ENCODE measurements at places on chromosomes 13 and 19. TPM values are rescaled to one million over a fixed set of nuclear protein-coding genes. Genes with fewer than 3 reads are reported as not detected.

DNA sequence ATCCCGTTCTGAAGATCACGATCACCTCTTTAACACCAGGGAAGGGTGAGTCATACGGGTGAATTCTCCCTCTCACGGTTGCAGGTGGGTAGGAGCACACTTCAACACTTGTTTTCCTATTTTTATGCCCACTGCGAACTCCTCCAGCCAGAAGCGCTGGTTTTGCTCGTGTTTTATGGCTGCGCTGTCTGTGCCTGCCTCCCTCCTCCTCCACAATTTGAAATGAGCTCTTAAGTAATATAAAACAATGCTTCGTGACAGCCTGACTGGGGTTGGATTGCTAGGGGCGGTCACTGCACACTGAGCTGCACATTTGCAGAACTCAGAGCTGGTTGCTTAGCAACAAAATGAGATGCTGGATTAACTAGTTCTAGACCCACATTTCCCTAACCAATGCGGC, 12.9 kb downstream of the CCDC70 start:
- no peaks in the 10 kb centered on the region for H3K27me3 ChIP-seq
- DNase-seq: no peak
- H3K4me1 ChIP-seq: no peaks in the 10 kb centered on the region
- no peak overlapping the region for H3K4me3 ChIP-seq

- no peak overlapping the region for H3K4me3 ChIP-seq
- H3K36me3 ChIP-seq: no peaks in the 10 kb centered on the region
- no peaks in the 10 kb centered on the region for H3K4me1 ChIP-seq
- no peak for DNase-seq
- no peaks in the 10 kb centered on the region for H3K27me3 ChIP-seq
These were observed 79.7 kb downstream of the TNFSF11 start for GRCh38 chr13:42653679-42654078.

GRCh38 chr19:48635263-48635965, 1.8 kb downstream of the DBP start:
- no peaks in the 10 kb centered on the region for H3K27me3 ChIP-seq
- H3K4me3 ChIP-seq: peak overlapping the region; percentile 82
- H3K27ac ChIP-seq: peak overlapping the region; percentile 94
- H3K4me1 ChIP-seq: peaks cover 74% of the 10 kb centered on the region
- H3K36me3 ChIP-seq: peaks cover 11% of the 10 kb centered on the region

- H3K27me3 ChIP-seq: no peaks in the 10 kb centered on the region
- H3K4me1 ChIP-seq: peaks cover 18% of the 10 kb centered on the region
- H3K36me3 ChIP-seq: no peaks in the 10 kb centered on the region
- H3K4me3 ChIP-seq: no peak overlapping the region
These were observed 135.0 kb downstream of the CRYL1 start for GRCh38 chr13:20390526-20391175.

- peak overlapping the region; percentile 80 for H3K27ac ChIP-seq
- peaks cover 30% of the 10 kb centered on the region for H3K4me1 ChIP-seq
- peak; percentile 68 for DNase-seq
- no peaks in the 10 kb centered on the region for H3K36me3 ChIP-seq
- H3K4me3 ChIP-seq: no peak overlapping the region
- H3K27me3 ChIP-seq: no peaks in the 10 kb centered on the region
These were observed 3.5 kb downstream of the RNF113B start for GRCh38 chr13:98173431-98174152.

- peaks cover 56% of the 10 kb centered on the region for H3K4me1 ChIP-seq
- no peaks in the 10 kb centered on the region for H3K27me3 ChIP-seq
- peak overlapping the region; percentile 89 for H3K27ac ChIP-seq
- DNase-seq: no peak
- no peak overlapping the region for H3K4me3 ChIP-seq
- H3K36me3 ChIP-seq: peaks cover 77% of the 10 kb centered on the region
These were observed 13.5 kb upstream of the CCDC97 start for GRCh38 chr19:41296433-41296871.

Gene ZNF560
- total RNA-seq: not detected

Gene CYP2B6
- 0.13 TPM for total RNA-seq

- H3K36me3 ChIP-seq: no peaks in the 10 kb centered on the region
- H3K4me3 ChIP-seq: no peak overlapping the region
- DNase-seq: no peak
- H3K4me1 ChIP-seq: no peaks in the 10 kb centered on the region
- H3K27ac ChIP-seq: no peak overlapping the region
These were observed 113.6 kb upstream of the ARGLU1 start for GRCh38 chr13:106681536-106681935.

GRCh38 chr13:75687150-75687763, 51.1 kb downstream of the LMO7 start:
- no peak for DNase-seq
- H3K4me1 ChIP-seq: no peaks in the 10 kb centered on the region
- no peak overlapping the region for H3K4me3 ChIP-seq
- H3K36me3 ChIP-seq: no peaks in the 10 kb centered on the region
- no peak overlapping the region for H3K27ac ChIP-seq

Gene CBARP
- 5.6 TPM for total RNA-seq

GRCh38 chr13:38590230-38590629, 96.6 kb upstream of the FREM2 start:
- H3K27ac ChIP-seq: no peak overlapping the region
- no peaks in the 10 kb centered on the region for H3K4me1 ChIP-seq
- H3K27me3 ChIP-seq: no peaks in the 10 kb centered on the region
- no peak for DNase-seq
- no peak overlapping the region for H3K4me3 ChIP-seq
- no peaks in the 10 kb centered on the region for H3K36me3 ChIP-seq

DNA sequence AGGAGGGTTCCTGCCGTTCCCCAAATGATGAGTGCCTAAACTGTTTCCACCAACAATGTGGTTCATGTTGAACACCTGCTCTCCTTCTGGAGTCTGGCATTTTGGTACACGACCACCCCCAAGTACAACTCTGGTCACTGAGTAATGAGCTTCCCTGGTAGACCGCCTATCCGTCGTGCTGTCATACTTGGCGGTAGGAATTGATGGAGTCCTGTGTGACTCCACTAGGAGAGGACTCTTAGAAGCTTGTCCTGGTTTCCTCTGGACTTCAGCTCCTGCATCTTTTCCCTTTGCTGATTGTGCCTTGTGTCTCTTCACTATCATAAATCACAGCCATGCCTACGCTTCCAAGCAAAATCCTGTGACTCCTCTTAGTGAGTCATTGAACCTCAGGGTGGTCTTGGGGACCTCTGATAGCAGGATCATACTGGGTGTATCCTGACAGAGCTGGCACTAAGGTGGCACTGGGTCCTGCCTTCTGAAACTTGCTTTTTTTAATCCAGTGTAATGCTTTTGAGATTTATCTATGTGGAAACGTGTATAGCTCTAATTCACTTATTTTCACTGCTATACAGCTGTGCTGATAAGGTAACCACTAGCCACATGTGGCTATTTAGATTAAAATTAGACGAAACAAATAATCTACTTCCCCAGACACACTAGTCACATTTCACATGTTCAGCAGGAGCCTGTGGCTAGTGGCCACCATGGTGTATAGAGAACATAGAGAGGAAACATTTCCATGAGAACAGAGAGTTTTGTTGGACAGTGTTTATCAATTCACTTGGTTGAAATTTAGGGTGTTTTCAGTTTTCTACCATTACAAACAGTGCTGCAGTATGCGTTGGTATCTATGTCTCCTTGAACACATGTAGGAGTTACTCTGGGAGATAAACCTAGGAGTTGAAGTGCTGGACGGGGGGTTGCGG, 6.1 kb upstream of the ASF1B start:
- no peaks in the 10 kb centered on the region for H3K27me3 ChIP-seq
- no peaks in the 10 kb centered on the region for H3K36me3 ChIP-seq
- no peak for DNase-seq

DNA sequence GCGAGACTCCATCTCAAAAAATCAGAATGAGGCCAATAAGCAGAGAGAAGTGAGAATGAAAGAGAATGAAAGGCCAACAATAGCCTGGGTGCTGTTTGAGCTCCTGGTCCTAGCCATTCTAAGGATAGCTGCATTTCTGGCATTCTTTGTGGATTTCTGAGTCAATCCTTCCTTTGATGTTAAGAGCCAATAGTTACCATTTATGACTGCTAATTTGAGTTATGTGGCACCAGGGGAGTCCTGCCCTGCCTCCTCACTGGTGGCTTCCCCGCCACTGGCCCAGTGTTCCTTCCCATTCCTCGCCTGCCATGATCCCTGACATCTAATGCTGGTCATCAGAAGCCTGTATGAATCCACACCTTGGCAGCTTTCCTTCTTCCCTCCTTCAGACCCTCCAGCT, 991.2 kb downstream of the UQCRFS1 start:
- H3K27ac ChIP-seq: no peak overlapping the region
- H3K4me3 ChIP-seq: no peak overlapping the region
- no peaks in the 10 kb centered on the region for H3K36me3 ChIP-seq
- no peaks in the 10 kb centered on the region for H3K4me1 ChIP-seq
- no peaks in the 10 kb centered on the region for H3K27me3 ChIP-seq

- DNase-seq: peak; percentile 90
- peak overlapping the region; percentile 80 for H3K4me3 ChIP-seq
- peaks cover 7% of the 10 kb centered on the region for H3K36me3 ChIP-seq
- peak overlapping the region; percentile 80 for H3K27ac ChIP-seq
- H3K27me3 ChIP-seq: no peaks in the 10 kb centered on the region
These were observed 608 bp downstream of the MYADM start for GRCh38 chr19:53868091-53868891.

DNA sequence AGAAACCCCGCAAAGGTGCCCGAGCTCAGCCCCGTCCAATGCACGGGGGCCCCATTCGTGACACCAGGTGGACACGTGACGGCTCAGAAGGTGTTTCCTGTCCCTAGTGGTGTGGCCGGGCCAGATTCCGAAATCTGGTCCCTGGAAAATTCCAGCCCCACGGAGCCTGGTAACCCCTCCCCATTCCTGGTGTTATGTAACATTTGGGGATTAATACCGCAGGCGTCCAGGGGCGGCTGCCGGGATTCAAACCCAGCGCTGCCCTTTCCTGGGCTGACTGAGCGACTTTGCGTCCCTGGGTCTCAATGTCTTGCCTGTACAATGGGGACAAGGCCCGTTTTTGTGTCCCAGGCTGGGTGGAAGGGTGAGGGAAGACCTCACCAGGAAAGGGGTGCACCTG, 1.0 kb upstream of the PLK5 start:
- no peak overlapping the region for H3K27ac ChIP-seq
- H3K36me3 ChIP-seq: no peaks in the 10 kb centered on the region
- peaks cover 64% of the 10 kb centered on the region for H3K27me3 ChIP-seq
- DNase-seq: no peak
- no peak overlapping the region for H3K4me3 ChIP-seq

GRCh38 chr13:46648166-46648607, 95.2 kb downstream of the LRCH1 start:
- peaks cover 6% of the 10 kb centered on the region for H3K4me1 ChIP-seq
- no peak overlapping the region for H3K27ac ChIP-seq
- H3K4me3 ChIP-seq: no peak overlapping the region
- no peaks in the 10 kb centered on the region for H3K36me3 ChIP-seq

Gene DKKL1
- not detected for total RNA-seq

DNA sequence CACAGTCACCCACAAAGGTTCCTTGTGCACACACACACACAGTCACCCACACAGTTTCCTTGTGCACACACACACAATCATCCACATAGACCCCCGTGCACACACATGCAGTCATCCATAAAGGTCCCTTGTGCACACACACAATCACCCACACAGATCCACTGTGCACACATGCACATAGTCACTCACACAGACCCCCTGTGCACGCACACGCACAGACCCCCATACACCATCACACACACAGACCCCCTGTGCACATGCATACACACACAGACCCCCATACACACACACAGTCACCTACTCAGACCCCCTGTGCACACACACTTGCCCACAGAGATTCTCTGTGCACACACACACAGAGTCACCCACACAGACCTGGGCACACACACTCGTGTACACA, 107.1 kb downstream of the HSPH1 start:
- H3K27ac ChIP-seq: no peak overlapping the region
- no peaks in the 10 kb centered on the region for H3K27me3 ChIP-seq
- no peaks in the 10 kb centered on the region for H3K4me1 ChIP-seq
- peak; percentile 38 for DNase-seq

Gene MYBPC2
- total RNA-seq: not detected

DNA sequence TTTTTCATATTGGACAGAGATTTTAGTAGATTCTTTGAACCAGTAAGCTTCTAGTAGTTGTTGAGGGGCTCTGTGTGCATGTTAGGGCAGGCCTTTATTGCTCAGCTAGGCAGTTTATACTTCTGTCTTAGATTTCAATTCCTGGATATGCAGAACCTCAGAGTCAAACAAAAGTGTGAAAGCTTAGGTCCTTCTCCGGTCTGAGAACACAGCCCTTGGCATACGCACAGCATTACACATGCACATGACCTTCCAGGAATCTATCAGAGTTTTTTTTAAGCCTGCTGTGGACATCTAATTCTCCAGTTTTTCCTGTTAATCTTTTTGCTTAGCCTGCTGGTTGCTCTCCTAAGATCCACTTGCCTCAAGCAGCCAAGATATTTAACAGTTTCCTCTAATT, 77.9 kb upstream of the KL start:
- no peaks in the 10 kb centered on the region for H3K4me1 ChIP-seq
- no peak for DNase-seq
- H3K4me3 ChIP-seq: no peak overlapping the region
- H3K27ac ChIP-seq: no peak overlapping the region
- H3K27me3 ChIP-seq: no peaks in the 10 kb centered on the region

Gene ZNF729
- not detected for total RNA-seq

Gene CCDC97
- 30.0 TPM for total RNA-seq

Gene ACER1
- total RNA-seq: 40.6 TPM

- no peaks in the 10 kb centered on the region for H3K36me3 ChIP-seq
- no peak overlapping the region for H3K27ac ChIP-seq
- H3K27me3 ChIP-seq: no peaks in the 10 kb centered on the region
These were observed 5.3 kb upstream of the HOMER3 start for GRCh38 chr19:18946335-18946734.

DNA sequence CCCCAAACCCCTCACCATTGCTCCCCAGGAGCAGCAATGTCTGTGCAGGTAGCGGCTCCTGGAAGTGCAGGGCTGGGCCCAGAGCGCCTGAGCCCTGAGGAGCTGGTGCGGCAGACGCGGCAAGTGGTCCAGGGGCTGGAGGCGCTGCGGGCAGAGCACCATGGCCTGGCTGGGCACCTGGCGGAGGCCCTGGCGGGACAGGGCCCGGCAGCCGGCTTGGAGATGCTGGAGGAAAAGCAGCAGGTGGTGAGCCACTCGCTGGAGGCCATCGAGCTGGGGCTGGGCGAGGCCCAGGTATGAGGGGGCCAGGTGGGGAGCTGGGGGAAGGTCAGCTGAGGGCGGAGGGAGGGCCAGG, 4.9 kb downstream of the KLC3 start:
- H3K27ac ChIP-seq: peak overlapping the region; percentile 67
- H3K4me1 ChIP-seq: peaks cover 24% of the 10 kb centered on the region
- peaks cover 30% of the 10 kb centered on the region for H3K36me3 ChIP-seq
- H3K27me3 ChIP-seq: peaks cover 31% of the 10 kb centered on the region
- DNase-seq: no peak

Gene GSX1
- not detected for total RNA-seq

Gene JAK3
- 1.0 TPM for total RNA-seq

Gene BEST2
- 41.4 TPM for total RNA-seq

Gene JSRP1
- not detected for total RNA-seq

Gene AMH
- total RNA-seq: 1.7 TPM

DNA sequence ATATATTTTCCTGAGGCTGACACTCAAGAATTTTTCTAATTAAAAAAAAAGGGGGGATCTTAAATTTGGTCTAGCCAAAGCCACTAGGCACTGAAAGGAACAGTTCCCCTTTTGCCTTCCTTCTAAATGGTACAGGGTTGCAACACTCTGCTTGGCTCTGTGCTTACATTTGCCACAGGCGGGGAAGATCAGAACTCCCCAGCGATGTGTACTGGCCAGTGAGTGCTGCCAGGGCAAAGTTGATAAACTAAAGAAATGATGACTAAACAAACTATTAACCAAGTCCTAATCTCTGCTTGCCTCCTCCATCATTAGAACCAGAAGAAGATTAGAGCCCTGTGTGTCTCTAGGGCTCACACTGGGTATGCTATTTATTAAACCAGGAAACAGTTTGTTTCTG, 75.3 kb upstream of the SCEL start:
- no peak overlapping the region for H3K4me3 ChIP-seq
- H3K27me3 ChIP-seq: no peaks in the 10 kb centered on the region
- no peaks in the 10 kb centered on the region for H3K36me3 ChIP-seq
- no peak overlapping the region for H3K27ac ChIP-seq
- no peak for DNase-seq
